Stimulated activated CD4-positive, alpha-beta T cell treated with anti-CD3 and anti-CD28 coated beads, Interleukin-4, amount 100 ng/mL, for 4 hours (primary cell): ENCODE measurements at places on chromosomes 12 and 14.

GRCh38 chr14:99475660-99476059, 5.0 kb downstream of the SETD3 start:
- no peak for DNase-seq

GRCh38 chr14:76985540-76986230, 42.8 kb downstream of the IRF2BPL start:
- no peak for DNase-seq

DNA sequence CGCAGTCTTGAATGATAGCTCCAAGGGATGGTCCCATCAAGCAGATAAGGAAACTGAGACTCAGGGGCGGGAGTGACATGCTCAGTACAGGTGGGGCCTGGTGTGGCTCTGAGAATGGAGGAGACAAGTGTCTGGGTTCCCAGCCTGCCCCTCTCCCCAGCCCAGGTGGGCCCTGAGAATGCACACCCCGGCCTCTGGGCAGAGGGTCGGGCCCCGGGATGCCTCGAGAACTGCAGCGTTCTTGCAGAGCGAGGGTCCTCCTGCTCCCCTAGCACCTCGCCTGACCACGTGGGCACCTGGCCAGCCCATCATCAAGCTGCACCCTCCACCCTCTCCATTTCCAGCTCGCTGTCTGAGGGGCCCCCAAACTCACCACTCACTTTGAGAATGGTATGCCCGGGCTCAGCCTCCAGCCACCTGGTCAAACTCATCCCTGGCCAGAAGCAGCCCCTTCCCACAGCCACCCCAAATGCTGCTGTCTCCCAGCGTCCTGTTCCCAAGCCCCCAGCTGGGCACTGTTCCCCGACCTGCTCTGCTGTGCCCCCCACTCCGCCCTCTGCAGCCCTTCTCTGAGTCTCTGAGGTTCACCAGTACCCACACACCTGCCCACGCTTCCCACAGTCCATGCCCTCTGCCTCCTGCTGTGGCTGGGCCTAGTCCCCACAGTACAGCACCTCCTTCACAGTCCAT, 44.3 kb downstream of the CYP46A1 start:
- DNase-seq: no peak

GRCh38 chr12:28290262-28290661, 100.0 kb downstream of the CCDC91 start:
- no peak for DNase-seq

DNA sequence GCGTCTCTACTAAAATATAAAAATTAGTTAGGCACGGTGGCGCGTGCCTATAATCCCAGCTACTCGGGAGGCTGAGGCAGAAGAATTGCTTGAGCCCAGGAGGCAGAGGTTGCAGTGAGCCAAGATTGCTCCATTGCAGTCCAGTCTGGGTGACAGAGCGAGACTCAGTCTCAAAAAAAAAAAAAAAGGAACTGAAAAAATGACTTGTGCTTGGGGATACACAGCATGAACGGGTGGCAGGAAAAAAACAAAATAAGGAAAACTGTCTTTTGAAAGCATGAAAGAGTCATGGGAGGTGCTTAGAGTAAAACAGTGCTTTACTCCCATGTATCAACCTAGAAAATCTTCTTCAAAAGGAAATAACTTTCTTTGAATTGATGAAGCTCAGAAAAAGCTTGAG, 80.8 kb downstream of the TMTC1 start:
- no peak for DNase-seq

DNA sequence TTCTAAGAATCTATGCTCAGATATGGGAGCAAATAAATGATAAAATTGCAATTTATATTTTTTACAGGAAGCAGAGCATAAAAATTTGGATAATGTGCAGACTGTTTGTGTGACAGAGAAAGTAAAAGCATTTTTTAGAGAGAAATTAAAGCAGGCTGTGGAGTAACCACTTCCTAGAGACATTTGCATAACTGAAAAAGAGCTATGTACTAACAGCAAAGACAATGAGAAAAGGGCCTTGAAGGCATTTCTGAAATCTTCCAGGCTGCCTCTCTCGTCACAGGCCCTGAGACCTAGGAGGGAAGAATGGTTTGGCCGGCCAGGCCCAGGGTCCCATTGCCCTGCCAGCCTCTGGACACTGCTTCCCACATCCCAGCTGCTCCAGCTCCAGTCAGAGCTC, 247.2 kb downstream of the ALX1 start:
- no peak for DNase-seq
